KBM-7 (cell line): ENCODE measurements at places on chromosomes 1 and 21.

DNA sequence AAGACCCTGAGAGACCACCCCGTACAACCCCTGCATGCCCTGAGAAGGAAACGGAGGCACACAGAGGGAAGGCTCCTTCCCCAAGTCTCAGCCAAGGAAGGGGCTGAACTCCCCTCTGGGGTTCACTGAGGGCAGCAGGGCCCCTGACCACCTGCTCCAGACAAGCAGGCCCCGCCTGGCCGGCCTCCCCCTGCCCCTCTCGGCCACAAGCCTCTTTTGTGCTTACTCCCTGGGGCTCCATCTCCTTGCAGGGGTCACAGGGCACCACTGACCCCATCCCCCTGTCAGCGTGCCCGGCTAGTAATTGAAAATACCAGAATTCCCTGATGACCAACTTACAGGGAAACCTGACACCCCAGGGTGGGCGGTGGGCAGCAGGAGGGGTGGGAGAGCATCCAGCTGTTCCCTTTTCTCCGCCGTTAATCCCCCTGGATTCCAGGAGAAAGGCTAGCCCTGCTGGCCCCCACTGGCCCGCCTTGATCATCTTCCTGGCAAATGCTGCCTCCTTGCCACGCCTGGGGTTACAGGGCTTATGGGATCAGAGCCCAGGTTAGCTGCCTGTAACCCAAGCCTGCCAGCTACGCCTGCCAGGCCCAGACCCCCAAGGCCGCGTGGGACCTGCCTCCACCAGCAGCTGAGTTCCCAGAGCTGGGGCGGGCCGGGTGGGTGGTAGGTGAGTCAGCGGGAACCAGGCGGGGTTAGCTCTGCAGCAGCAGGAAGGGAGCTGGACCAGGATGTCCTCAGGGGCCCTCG, 96.1 kb downstream of the LACTBL1 start:
- no peak for DNase-seq

DNA sequence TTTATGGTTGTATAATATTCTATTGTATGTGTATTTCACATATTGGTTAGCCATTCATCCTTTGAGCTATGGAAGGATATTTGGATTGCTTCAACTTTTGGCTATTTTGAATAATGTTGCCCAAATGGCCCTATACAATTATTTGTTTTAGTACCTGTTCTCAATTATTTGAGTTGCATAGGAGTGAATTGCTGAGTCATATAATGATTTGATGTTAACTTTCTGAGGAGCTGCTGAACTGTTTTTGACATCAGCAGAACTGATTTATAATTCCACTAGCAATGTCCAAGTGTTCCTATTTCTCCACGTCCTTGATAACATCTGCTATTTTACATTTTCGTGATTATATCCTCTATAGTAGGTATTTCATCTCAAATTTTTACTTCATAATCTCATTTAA, 839.9 kb downstream of the KCNT2 start:
- no peak for DNase-seq

DNA sequence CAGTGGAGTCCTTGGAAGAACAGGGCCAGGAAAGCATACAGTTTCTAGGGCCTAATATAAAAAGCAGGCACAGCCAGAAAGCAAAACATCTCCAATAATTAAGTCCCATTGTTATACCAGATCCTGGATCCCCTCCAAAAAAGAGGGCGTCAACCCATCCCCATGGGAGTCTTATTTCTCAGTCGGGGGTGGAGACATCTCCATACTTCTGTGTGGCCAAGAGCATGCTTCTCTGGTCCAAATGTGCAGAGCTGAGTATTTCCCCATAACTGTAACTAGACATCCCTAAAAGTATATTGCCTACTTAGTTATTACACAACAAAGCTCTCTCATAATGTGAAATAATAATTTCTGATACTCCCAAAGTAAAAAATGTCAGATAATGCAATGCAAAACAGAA, 104.2 kb upstream of the SOX13 start:
- no peak for DNase-seq

DNA sequence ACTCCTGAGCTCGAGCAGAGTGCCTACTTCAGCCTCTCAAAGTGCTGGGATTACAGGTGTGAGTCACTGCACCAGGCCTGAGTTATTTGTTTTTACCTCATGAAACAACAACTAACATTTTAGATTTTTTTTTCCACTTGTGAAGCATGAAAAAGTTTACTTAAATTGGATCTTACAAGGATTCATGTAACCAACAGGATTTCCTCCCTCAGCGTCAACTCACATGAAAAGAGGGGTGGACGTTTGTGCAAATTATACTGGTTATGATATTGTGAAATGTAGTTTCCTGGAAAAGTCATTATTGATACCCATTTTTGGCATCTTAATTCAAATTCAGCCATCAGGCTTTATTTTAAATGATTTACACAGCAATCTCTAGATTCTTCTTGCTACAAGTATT, 6.5 kb downstream of the CNST start:
- DNase-seq, result peak; percentile 51

DNA sequence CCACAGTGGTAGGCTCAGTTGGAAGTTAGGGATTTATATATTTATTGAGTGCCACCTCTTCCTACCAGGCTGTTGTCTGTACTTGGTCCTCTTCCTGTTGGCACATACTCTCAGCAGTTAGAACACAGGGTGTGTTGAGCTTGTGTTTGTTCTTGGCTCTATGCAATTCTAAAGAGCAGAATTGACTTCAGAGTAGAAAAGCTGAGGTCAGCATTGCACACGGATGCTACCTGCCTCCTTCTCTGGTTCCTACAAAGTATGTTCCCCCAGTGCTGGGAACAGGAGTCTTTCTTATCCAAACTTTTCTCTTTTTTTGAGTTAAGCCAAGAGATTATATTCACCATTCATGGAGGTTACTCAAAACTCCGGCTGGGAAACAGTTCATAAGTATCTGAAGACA, 16.5 kb upstream of the CD53 start:
- no peak for DNase-seq

DNA sequence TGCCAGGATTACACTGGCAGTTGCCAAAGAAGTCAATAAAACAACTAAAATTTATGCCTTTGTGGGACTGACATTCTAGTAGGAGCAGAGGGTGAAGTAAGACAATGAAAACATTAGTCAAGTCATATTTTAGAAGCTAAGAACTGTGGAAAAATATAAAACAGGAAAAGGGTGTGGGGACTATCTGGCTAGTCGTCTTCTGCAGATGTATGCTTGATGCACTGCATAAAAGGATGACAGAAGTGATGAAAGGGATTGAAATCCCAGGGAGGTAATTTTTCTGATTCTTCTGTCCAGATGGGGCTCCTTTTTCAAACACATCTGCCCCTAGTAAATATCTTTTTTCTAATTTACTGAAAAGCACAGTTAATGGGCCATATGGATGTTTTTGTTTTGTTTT, 706.3 kb downstream of the ADGRL2 start:
- DNase-seq, result no peak

- DNase-seq, result no peak
Measured at GRCh38 chr21:43923391-43923790, 58.4 kb downstream of the AGPAT3 start.
